Central memory CD4-positive, alpha-beta T cell (primary cell): ENCODE measurements at places on chromosomes 2 and 18.

GRCh38 chr2:237180187-237180586 is 94.5 kb downstream of the COPS8 start:
- no peak for DNase-seq

DNA sequence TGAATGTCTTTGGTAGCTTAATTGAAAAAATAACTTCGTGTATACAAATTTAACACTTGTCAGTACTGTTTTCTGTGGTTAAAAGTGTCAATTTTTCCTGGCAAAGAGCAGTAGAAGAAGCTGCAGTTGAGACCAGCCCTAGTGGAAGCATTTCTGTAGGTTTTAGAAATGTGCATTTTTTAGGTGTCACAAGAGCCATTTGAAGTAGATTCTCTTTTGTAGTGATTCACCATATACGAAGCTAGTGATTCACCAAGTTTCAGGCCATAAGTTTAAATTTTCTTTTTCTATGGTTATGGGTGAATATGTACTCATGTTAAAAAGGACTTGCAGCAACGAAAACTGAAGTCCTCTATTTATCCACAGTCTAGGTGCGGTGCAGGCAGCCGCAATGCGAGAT is 4.2 kb downstream of the NABP1 start:
- DNase-seq, result no peak

DNA sequence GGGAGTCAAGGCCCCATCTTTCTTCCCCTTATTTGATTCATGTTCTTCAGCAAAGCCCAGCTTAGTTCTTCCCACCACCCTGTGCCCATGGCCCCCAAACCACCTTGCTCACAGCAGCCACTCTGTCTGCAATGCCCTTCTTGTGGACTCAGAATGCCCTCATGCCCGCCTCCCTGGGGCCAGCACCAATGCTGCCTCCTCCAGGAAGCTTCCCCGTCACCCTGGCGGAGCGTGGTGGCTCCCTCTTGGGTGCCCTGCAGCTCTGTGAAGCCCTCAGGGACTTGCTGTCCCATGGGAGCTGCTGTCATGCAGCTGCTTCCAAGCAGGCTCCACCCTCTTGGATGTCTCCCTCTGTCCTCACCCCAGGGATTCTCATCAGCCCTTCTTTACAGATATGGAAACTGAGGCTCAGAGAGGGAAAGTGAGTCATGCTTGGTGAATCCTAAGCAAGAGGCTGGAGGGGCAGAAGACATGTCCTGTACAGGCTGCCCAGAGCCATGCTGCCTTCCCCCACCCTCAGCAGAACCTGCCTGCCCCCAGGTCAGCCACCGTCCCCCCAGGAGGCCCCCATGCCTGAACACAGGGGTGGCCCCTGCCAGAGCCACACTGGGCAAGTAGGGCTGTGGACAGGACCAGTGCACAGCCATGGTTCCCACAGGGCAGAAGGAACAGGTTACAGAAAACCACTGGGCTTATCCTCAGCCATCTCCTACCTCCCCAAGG is 11.8 kb upstream of the DUSP2 start:
- DNase-seq, result no peak

GRCh38 chr2:3465844-3466481 is 53.4 kb downstream of the ADI1 start:
- no peak for DNase-seq

DNA sequence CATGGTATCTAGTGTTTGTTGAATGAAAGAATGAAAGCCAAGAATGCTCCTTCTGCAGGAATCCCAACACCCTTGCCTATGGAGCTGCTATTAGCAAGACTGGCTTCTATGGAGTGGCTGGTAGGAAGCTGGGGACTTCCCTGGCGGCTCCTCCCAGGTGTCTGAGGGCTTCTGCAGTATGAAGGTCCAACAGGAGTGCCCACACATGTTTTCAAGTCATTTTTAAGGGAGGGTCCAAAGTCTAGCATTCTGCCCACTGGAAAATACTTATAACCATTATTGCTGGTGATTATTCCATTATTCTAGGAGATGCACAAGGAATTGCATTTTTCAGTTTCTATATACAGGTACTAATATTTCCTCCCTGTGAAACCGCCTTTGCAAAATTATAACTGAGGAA is 21.9 kb upstream of the NPC1 start:
- DNase-seq, result no peak
